ENCODE measurements at places on chromosomes 6 and 20. TPM values are rescaled to one million over a fixed set of nuclear protein-coding genes. Genes with fewer than 3 reads are reported as not detected.

DNA sequence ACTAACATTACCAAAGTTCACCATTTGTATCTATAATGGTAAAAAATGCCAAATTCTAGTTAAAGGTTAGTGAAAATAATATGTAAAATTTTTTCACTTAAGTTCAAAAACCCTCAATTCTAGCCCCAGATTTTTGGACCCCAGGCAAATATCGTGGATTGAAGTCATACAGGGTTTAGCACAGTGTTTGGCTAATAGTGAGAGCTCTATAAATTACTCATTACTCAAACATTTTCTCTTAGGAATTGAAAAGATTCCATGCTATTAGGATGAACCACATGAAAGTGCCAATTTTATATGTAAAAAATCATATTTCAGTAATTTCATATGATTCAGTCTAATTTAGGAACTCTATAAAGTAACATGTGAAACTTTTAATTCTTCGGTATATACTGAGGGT, 170.3 kb upstream of the PREP start:
- DNase-seq: no peak

GRCh38 chr20:49713753-49714712, at the start of gene B4GALT5:
Gene B4GALT5 (minus strand): TSS chr20:49713878. CDS start chr20:49713690, 188 bp downstream.
- DNase-seq: peak; percentile 82

DNA sequence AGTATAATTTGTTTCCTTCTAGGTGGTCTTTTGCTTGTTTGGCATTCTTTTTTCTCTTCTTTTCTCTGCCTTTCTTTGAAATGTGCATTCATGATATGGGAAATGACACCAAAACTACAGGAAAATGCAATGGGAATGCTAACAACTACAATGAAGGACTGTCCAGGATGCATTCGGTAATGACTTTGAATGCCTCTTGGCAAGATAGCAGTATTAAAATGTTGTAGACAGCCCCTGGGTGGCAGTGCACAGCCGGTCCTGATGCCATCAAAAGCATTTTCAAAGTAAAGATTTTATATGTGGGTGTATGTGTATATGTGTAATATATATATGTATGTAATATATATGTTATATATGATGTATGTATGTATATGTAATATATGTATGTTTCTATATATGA, 218.8 kb upstream of the MMS22L start:
- DNase-seq: no peak

DNA sequence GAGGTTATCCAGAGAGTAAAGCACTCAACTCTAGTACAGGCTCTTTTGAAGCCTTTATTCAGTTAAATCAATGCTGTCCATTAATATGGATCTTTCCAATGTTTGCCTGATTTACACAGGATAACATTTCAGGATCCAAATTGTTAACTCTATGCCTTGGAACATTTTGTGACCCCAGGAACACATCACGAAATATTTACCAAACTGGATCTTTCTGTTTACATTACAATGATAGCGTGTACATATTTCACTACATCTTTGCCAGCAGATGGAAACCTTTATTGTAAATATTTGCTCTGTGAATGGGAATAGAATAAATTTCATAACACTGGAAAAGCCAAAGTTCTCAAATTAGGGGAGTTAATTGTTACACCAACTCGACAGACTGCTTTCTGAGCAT, 23.5 kb downstream of the BPIFA2 start:
- DNase-seq: no peak

DNA sequence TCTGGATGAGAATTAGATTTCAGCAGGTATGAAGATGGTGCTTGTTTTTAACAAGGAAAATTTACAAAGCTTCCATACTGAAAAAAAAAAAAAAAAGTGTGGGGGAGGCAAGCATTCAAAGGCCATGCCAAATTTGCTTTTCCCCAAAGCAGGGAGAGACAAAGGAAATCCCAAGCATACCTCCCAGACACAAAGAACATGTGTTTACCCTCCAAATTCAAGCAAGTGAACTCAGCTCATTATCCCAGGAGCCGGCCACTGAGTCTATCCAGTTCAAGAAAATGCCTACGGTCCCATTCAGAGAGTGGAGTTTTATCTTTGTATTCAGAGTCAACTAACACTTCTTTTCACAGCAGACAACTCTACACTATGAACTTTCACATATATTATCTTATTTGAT, 102.7 kb upstream of the ID4 start:
- DNase-seq: no peak

GRCh38 chr6:30647242-30648116, 546 bp downstream of the C6orf136 start:
- DNase-seq: peak; percentile 21

GRCh38 chr20:10659651-10660601, 13.9 kb downstream of the JAG1 start:
- DNase-seq: no peak

DNA sequence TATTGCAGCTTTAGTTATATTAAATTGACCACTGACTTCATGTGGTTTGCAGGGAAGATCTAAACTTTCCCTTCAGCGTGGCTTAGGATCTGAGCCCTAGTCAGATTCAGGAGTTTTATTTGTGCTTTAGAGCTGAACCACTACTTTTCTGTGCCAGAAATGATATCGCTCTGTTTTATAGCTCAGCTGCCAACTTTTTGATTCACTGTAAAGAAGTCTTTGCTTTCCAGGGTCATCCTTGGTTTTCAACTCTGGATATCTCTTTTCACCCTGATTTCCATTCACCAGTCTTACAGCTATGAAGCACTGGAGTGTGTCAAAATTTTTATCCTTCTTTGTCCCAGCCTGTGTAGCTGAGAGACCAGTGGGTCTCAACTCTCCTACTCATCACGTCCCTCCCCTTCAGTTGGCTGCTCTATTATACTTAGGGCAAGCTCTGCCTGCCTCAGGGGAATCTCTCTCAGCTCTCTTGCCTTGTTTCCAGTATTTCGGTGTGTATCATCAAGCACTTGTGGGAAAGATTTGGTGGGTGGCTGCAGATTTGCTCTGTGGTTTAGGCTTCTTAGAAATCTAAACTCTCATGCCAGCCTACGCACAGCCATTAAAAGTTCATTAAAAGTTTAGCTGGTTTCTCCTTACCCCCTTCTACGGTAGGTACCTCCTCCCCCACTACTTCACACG, 425.5 kb downstream of the TENT5A start:
- no peak for DNase-seq

DNA sequence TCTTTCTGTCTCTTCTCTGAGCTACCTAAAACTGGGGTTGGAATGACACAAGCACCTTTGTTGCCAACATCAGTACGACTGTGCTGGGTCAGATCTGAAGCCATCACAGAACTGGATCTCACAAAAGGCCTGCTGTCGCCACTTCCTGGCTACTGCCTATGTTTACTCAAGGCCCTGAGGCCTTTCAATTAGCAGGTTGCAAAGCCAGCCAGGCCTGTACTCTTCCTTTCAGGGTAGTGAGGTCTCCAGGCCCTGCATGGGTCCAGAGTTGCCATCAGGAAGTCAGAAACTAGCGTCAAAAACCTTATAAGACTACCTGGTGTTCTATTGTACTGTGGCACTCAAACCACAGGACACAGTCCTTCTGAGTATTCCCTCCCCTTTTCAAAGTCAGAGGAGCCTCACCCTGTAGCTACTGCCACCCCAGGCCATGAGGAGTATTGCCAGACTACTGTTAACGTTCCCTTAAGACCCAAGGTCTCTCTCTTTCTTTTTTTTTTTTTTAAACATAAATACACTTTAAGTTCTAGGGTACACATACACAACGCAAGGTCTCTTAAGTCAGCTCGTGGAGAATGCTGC, 937.4 kb upstream of the GJE1 start:
- DNase-seq: no peak

HLA-DQA1 gene
- 3.2 TPM for total RNA-seq

TRIM10 gene
- total RNA-seq: 2.2 TPM
